SK-MEL-5 (cell line): ENCODE measurements at places on chromosomes 5 and 9. TPM values are rescaled to one million over a fixed set of nuclear protein-coding genes. Genes with fewer than 3 reads are reported as not detected.
A peak's percentile ranks its signal among the peaks of the same experiment; 100 is the strongest.

DNA sequence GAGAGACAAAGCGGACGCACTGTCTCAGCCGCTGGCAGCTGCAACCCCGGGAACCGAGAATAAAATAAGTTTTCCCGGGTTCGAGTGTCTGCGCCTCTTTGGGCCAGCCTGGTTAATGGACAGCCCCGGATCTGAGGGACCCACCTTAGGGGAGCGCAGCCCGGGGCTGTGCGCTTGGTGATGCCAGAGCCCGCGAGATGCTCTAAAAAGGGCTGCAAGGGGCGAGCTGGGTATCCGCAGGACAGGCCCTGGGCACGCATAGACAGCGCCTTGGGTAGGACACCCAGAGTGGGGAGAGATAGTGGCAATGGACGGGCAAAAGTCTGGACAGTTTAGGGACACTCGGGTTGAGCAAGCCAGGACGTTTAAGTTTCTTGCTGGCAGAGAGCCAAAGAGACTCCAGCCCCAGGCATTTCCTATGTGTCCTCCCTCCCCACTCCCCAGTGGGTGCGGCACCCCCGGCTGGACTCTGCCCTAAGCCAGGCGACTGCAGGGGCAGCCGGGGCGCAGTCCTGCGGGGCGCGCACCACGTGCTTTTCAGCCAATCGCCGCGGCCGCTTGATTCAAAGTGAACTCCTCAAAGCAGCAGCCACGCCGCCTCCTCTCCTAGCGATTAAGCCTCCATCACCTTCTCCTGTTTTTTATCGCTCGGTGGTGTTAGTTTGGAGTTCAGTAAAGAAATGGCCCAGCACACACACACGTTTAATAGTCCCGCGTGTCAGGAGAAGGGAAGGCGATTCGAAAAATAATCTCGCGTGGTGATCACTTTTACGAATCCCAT lies 616 bp upstream of the ENC1 start:
- no peak for DNase-seq

- DNase-seq, result peak; percentile 44
Observed at GRCh38 chr5:16618138-16618897, 1.5 kb upstream of the RETREG1 start.

- no peak for DNase-seq
Observed at GRCh38 chr5:15513431-15513830, 13.5 kb downstream of the FBXL7 start.

Gene PHYHD1
- total RNA-seq, result 4.5 and 5.2 TPM in 2 replicates

Gene NPR3
- not detected in 2 replicates for total RNA-seq

Gene PCDHB9
- total RNA-seq, result 0.05 and 0.90 TPM in 2 replicates
